8988T (cell line): ENCODE measurements at places on chromosomes 12 and 14.
A peak's percentile ranks its signal among the peaks of the same experiment; 100 is the strongest.

- no peak for DNase-seq
These were observed 81.4 kb upstream of the FERMT2 start for GRCh38 chr14:53032161-53032803.

DNA sequence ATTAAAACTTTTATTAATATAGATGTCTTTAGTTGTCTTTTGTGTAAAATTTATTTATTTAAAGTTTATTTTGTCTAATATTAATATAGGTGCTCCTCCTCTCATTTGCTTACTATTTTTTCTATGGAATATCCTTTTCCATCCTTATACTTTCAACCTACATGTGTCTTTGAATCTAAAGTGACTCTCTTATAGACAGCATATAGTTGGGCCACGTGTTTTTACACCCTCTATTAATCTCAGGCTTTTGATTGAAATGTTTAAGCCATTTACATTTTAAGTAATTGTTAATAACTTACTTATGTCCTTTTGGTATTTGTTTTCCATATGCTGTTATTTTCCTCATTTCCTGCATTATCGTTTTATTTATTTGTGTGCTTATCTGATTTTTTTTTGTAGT lies 74.4 kb upstream of the LRFN5 start:
- DNase-seq, result no peak

DNA sequence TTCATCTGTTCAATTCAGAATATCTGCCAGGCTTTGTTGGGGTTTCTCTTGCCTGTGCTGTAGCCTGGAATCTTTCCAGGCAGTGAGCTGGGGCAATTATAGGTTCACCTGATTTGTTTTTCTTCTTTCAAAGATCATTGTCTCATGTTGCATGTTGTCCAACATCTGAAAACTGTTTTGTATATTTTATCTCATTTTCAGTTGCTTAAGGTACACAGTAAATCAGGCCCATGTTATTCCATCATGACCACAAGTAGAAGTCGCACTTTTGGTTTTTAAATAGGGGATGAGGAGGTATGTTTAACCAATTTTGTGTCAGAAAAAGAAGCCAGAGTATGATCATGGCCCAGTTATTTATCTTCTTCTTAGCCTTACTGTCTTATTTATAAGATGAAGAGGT lies 24.9 kb upstream of the FUT8 start:
- no peak for DNase-seq

DNA sequence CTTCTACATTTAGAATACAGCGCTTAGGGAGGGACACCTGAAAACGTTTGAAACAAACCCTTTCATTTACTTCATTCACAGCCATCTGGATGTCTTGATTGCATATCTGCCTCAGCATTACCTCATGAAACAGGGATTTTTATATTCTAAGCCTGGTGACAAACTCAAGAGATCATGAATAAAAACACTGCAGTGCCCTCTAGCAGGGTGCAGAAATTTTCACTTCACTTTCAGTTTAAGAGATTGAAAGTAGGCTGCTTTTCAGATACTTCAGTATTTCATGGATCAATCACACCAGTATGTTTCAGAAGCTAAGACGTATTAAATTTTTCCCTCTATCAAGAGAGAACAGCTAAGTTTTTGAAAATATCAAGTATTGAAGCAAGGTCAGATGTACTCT lies 467.8 kb downstream of the MDGA2 start:
- no peak for DNase-seq

DNA sequence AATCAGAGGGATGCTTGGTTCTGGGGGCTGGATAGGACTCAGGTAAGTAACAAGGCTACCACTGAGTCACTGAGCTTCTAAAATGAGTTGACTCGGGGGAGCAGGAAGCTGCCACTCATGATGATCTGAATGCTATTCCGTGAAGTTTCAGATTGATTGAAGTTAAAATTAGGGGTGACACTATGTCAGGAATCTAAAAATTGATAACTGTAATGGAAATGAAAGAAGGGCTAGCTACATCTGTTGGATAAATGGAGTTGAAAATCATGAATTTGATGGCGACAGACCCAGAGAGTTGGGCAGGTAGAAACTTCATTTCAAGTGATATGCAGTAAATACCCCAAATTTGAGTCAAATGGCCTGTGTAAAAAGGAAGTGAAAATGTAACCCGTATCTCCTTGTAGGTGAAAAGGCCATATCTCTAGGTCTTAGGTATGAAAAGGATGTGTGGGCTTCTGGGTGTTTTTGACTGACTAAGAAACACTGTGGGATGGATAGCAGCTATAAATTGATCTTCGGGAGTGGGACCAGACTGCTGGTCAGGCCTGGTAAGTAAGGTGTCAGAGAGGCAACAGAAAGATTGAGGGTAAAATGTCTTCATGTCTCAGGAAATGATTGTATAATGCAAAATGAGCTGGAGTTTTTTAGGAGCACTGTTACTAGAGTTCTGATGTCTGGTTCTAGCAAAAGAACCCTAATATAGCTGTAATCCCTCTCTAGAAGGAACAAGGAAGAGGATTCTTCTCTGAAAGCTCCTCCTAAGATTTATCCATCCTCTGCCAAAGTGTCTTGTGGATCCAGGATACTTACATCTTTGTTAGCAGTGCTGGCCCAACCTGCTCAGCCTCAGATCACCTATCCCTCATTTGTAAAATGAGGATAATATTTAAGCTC lies 57.3 kb downstream of the DAD1 start:
- no peak for DNase-seq

GRCh38 chr14:99716091-99716849 lies 32.2 kb downstream of the CYP46A1 start:
- DNase-seq, result no peak

DNA sequence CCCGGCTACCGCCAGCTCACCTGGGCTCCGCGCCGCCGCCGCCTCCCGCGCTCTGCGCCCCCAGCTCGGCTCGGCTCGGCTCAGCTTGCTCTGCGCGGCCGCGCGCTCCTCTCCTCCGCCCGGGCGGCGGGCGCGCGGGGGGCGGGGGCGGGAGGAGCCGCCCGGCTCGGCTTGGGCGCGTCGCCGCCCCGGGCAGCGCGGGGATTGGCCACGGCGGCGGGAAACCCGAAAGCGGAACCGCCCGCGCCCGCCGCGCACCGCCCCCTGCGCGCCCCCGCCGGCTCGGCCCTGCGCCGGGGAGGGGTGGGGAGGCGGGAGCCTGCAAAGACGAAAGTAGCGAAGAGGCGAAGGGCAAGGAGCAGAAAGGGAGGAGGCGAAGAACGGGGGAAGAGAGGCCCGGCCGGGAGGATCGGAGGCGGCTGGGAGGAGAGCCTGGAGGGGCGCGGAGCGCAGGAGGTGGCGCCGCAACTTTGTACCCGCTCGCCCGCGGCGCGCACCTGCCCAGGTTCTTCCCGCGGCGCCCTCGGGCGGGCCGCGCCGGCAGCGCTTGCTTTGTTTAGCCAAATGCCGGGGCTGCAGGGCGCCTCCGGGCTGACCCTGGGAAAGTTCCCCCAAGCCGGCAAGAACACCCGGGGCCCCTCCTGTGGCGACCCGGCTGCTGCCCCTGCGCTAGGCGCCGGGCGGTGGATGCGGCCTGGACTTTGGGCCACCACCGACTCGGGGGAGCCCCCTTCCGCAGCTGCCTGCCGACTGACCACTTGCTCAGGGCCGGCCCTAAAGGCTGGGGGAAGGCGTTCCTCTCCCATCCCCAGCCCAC lies at the start of gene CAMKK2:
Gene CAMKK2, minus strand, starts transcription at position 92 of the 817 bp plus-strand sequence. CDS start 22,183 bp downstream, outside the sequence.
- DNase-seq, result peak; percentile 86

DNA sequence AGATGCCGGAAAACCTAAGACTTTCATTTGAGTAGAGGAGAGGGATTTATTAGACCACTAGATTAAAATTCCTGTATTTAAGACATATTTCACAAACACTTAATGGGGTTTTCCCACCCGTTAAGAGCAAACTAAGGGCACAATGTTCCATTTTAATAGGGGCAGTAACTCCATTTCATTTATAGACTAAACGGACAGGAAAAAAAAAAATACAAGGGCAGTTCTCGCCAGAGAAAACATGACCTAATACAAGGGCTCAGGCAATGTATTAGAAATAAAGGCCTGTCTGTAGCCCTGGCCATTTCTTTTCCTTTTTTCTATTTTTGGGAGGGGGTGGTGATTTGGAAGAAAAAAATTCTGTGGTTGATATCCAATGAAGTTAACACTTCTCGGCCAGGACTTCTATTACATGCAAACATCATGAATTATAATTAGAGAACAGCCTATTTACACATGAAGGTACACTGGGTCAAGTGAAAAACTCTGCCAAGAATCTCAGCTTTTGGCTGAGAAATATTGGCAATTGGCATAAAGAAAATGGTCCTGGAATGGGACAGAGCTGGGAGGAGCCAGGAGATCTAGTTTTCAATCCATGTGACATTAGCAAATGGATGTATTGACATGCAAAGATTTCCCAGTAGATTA lies 641.1 kb upstream of the TBX3 start:
- no peak for DNase-seq

GRCh38 chr12:2416158-2416557 lies 363.4 kb downstream of the CACNA1C start:
- no peak for DNase-seq

GRCh38 chr14:64653900-64654245 lies 50.4 kb upstream of the PLEKHG3 start:
- no peak for DNase-seq

DNA sequence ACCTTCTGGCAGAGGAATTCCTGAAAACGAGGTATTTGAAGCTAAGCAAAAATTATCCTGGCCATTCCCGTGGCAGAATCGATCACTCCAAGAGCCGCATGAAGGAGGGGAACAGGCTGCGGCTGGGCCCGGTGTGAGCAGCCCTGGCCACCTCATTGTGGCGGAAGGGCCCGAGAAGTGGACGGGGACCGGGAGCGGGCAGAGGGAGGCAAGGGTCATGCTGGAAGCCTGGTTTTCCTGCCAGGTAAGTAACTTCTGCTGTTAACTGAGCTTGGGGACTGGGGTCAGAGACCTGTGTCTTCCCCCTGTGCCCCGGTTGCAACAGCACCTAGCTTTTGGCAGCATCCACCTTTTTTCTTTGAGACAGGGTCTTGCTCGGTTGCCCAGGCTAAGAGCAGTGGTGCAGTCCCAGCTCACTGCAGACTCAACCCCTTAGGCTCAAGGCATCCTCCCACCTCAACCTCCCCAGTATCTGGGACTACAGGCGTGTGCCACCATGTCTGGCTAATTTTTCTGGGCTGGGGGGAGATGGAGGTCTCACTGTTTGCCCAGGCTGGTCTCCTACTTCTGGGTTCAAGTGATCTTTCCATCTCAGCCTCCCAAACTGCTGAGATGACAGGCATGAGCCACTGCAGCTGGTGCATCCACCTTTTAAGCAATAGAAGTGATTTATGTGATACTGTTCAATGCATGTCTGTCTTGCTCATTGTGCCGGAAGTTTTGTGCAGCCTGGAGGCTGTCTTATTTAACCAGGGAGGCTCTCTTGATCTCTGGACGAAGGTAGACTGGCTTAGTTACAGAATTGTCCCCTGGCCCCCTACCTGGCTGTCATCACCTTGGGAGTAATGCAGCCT lies 174.0 kb upstream of the MYL2 start:
- DNase-seq, result no peak

GRCh38 chr12:704516-705242 lies 41.4 kb upstream of the NINJ2 start:
- DNase-seq, result no peak

- no peak for DNase-seq
These were observed 10.6 kb downstream of the ACVRL1 start for GRCh38 chr12:51917746-51918453.

DNA sequence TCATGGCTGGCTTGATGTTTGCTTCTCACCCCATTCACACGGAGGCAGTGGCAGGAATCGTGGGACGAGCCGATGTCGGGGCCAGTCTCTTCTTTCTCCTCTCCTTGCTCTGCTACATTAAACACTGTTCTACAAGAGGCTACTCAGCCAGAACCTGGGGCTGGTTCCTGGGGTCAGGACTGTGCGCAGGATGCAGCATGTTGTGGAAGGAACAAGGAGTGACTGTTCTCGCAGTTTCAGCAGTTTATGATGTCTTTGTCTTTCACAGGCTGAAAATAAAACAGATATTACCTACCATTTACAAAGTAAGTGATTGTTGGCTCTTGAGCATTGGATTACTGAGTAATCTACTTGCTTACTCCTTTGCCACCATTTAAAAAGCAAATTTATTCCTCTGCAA lies 170.6 kb downstream of the TMTC2 start:
- DNase-seq, result no peak

- DNase-seq, result no peak
These were observed 480.2 kb upstream of the PRICKLE1 start for GRCh38 chr12:43069768-43070221.

DNA sequence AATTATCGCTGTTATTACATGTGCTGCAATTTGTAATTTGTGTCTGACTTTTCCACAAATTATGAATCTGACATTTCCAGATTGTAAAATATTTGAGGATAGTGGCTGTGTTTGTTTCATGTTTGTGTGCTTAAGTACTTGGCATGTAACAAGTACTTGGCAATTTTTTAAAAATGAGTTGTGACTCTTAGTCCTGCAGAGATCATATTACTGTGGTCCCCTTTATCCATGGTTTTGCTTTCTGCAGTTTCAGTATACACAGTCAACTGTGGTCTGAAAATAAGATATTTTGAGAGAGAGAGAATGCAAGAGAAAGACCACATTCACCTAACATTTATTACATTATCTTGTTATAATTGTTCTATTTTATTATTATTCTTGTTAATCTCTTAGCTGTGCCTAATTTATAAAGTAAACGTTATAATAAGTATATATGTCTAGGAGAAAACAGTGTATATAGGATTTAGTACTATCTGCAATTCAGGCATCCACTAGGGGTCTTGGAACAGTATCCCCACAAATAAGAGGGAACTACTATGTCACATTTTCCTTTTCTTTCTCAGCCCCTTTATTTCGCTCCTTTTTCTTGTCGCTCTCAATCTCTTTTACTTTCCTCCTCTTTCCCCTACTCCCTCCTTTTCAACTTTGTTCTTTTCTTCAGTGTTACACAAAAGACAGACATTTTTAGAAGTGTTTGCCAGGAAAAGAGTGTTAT lies 176.1 kb downstream of the FUT8 start:
- DNase-seq, result no peak

GRCh38 chr12:27480016-27480415 lies 33.5 kb downstream of the SMCO2 start:
- DNase-seq, result no peak

DNA sequence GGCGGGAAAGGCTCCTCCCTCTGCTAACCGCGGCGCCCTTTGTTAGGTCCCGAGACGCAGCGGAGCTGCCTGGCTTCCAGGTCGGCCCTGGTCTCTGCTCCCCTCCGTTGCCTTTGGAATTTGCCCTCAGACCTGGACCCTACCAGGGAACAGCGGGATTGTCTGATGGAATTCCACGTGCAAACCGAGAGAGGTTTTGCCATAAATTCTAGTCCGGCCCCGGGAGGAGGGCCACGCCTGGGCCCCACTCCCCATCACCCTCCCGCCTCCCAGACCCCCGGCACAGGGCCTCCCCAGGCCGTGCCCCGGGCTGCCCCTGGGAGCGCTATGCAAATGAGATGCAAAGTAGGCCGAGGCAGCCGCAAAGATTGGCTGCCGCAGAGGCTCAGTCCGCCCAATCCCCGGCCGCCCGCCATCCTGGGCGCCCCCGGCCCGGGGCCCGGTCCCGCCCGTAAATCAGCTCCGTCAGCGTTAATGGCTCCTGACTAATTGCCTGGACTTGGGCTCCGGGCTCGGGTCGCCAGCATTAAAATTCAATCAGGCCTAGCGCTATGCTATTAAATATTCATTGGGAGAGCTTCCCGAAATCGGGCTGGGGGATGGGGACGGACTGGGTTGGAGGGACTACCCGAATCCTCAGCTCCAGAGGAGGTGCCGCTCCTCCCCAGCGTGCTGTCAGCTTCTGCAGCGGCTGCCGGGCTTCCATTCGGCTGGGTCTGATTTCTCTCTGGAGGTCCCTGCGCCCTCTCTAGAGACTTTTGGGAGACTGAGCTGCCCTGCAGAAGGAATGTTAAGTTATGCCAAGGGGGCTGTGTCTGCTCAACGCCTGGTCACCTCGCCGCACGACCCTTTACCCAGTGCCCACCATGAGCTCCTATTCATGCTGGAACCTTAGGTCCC lies 15.7 kb upstream of the FIGNL2 start:
- DNase-seq, result peak; percentile 11
